ENCODE measurements at places on chromosomes 16 and 17.

DNA sequence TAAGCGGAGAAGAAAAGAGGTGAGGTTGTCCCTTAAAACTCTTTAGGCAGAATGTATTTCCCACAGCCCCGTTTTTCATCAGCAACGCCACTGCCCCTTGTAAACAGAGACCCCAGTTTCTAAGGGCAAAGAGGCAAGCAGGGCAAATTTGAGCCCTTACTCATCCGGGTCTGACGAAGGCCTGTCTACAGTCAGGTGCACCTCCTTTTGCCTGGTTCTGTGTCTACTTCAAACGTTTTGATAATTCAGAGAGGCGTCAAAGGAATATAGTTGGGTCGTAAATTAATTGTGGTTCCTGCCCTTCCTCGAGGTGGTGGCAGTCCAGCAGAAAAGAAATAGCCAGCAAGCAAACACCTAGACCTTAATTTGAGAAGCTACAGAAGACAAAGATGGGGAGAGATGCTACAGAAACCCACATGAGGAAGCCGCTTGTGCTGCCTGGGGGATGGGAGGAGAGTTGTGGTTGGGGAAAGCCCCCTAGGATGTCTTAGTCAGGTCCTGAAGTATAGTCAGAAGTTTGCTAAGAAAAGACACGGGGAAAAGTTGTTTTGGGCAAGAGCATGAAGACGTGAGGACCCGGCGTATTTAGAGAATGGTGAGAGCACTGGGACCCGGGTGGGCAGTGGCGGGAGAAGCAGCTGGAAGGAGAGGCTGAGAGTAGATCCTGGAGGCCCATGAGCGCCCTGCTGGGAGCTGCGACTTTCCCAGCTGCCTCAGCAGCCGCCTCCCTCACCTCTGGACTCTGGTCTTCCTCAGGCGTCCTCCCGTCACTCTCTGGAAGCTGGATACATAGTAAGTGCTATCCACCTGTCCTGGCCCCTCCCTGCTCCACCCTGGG is 2.4 kb downstream of the FBRS start:
- DNase-seq, result peak; percentile 81

GRCh38 chr16:27720731-27721530 is 171.0 kb downstream of the KATNIP start:
- no peak for DNase-seq

GRCh38 chr17:32777436-32777835 is 99.5 kb downstream of the MYO1D start:
- DNase-seq, result no peak

DNA sequence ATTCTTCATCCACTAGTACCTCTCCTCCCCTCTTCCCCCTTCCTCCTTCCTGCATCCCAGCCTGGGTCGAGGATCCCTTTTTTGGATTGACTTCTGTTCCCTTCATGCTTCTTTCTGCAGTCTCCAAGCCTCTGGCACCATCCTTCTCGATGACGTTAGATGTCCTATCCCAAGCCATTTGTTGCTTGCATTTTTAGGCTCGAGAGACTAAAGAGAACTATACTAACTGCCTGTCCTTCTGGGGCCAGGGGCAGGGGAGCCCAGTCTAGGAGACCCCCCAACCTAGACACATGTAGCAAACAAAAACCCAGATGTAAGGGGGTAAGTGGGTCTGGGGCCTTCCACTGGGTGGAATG is 23.9 kb downstream of the UNK start:
- no peak for DNase-seq

DNA sequence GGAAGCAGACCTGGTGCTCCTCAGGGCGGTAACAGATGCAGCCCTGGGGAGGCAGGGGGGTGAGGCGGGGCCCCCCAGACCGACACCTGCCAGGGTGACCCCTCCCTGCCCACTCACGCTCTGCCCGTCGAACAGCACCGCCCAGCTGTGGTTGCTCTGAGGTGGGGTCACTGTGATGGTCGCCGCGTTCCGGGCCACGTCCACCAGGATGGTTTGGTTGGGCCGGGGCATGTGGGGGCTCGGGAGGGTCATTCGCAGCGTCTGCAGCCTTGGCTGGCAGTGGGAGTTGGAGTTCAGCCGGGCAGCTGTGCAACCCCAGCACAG is 692 bp downstream of the BRICD5 start:
- DNase-seq, result no peak

DNA sequence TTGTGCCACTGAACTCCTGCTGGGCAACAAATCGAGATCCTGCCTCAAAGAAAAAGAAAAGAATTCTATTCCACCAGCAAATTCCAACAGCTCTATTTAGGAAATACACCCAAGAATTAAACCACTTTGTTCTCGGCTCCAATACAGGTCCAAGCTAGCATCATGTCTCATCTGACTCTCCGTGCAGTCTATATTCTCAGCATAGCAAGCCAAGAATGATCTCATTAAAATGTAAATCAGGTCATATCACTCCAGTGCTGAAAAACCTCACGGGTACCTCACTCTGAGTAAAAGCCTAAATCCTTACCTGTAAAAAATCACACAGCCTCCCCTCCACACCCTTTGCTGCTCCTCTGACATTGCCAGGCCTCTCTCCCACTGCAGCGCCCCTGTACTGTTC is 23.9 kb downstream of the UBE2G1 start:
- DNase-seq, result no peak

DNA sequence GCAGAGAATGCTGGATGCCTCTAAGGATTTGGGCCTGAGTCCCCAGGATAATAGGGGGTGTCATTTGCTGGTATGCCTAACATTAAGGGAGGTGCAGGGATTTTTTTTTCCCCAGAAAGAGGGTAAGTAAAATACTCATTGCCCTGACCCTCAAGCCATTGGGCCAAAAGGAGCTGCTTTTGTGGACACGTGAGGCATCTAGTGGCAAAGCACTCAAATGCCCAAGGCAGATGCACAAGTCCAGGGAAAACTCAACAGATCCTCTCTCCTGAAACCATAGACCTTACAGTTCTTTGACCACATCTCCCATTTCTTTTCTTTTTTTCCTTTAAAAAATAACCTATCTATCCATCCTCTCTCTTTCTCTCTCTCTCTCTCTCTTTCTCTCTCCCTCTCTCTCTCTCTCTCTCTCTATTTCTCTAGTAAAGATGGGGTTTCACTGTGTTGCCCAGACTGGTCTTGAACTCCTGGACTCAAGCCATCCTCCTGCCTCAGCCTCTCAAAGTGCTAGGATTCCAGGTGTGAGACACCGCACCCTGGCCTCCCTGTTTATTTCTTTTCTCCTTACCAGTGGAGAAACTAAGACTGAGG is 11.8 kb downstream of the IRX5 start:
- no peak for DNase-seq

Measured in CD4-positive, alpha-beta T cell treated with Interleukin-17A for 4 hours (primary cell).